ENCODE measurements at places on chromosomes 4 and X.

DNA sequence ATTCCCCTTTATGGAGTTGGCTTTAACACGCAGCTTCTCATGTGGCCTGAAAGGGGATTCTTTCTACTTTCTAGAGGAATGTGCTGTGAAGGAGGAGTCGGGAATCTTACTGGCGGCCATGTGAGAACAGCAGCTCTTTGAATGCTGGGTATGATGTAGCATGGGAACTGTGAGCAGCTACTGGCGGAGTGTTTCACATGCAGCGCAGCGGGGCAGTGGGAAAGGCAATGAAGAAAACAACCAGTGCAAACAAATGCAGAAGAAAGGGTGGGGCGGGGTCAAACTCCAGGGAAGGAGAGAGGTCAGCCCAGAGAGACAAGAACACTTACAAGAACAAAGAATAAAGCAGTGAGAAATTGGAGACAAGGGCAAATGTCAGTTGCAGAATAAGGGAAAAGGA lies 363.8 kb upstream of the FTHL17 start:
- DNase-seq, result peak; percentile 60

GRCh38 chr4:137768196-137768595 lies 235.9 kb upstream of the PCDH18 start:
- no peak for DNase-seq

DNA sequence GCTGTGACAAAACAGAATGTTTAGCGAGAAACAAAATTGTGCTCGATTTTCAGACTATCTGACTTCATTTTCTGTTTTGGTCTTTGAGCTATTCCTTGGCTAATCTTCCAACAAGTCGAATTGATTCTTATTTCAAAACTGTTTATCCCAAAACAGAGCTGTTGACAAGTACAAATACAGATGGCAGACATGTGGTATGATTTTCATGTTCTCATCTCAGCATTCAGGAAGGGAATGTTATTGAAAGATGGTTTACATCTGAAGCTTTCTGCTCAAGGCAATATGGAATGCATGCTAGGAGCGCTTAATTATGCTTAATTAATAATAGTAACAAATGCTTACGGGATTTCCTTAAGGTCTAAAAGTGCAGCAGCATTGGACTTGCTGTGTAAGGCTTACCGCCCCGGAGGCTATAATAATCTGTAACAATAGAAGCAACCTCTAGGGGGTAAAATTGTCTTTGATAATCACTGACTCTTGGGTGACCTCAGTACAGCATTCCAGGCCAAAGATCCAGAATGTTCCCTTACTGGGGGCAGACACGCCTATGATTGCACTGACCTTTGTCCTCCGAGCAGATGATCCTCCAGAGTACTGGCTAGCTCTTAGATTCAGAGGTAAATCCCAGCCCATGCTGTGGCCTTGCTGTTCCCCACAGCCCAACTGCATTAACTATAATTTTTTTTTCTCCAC lies 16.4 kb downstream of the LSM6 start:
- DNase-seq, result no peak

GRCh38 chr4:116386856-116387255 lies 698.5 kb downstream of the TRAM1L1 start:
- no peak for DNase-seq

DNA sequence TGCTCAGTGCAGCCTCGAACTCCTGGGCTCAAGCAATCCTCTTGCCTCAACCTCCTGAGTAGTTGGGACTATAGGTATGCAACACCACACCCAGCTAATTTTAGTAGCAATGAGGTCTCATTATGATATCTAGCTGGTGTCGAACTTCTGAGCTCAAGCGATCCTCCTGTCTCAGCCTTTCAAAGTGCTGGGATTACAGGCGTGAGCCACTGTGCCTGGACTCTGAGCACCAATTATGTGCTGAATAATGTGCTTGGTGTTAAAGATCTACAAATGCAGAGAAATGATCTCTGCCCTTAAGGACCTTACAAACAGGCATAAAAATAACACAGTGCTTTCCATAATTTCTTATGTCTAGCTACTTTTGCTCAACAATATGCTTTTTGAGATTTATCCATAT lies 129.0 kb upstream of the CBR4 start:
- no peak for DNase-seq

DNA sequence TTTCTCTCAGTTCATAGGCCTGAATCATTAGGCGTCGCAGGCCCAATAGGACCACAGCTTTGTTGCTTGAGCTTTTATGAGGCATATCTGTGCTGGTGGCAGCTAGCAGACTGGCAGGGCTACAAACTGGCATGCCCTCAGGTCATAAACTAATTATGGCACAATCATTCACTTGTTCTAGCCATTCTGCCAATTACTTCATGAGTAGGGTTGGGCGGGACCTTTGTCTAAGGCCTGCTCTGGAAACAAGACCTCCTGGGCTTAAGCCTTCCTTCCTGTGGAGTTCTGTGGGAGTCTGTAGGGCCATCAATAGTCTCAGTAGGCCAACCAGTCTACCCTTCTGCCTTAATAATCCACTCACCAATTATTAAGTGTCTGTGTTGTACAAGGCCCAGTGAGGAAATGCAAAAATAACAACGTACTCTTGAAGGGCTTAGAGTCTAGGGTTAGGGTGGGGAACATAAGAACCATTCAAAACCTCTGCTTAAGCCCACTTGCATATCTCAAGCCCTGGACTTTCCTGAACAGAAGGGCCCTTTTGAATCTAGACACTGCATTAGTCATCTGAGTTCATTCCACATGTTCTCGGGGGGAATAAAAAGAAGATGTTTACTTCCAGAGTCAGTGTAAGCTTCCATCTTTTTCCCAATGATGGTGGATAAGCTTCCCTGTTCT lies 44.5 kb downstream of the SHROOM4 start:
- no peak for DNase-seq

DNA sequence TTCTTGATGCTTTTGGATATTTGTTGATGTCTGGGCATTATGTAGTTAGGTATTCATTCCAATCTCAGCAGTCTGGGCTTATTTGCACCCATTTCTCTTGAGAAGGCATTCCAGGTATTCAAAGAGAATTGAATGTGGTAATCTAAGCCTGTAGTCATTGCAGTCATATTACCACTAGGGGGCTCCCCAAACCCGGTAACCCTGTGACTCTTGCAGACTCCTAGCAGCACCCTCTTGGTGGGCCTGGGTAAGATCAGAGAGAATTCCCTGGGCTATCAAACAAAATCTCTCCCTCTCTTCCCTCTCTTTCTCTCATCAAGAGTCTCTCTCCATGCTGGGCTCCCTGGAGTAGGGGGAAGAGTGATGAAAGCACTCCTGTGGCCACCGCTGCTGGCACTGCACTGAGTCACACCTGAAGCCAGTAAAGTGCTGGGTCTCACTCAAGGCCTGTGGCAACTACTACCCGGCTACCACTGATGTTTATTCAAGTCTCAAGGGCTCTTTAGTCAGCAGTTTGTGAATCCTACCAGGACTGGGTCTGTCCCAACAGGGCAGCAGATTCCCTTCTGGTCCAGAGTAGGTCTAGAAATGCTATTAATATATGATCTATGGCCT lies 187.7 kb upstream of the NUDT10 start:
- DNase-seq, result peak; percentile 43

- DNase-seq, result no peak
Observed at GRCh38 chr4:33715841-33716395, 2528.4 kb downstream of the ARAP2 start.

GRCh38 chrX:6004529-6004928 lies 224.1 kb downstream of the NLGN4X start:
- no peak for DNase-seq

GRCh38 chr4:7307394-7308099 lies 115.2 kb downstream of the SORCS2 start:
- DNase-seq, result no peak

DNA sequence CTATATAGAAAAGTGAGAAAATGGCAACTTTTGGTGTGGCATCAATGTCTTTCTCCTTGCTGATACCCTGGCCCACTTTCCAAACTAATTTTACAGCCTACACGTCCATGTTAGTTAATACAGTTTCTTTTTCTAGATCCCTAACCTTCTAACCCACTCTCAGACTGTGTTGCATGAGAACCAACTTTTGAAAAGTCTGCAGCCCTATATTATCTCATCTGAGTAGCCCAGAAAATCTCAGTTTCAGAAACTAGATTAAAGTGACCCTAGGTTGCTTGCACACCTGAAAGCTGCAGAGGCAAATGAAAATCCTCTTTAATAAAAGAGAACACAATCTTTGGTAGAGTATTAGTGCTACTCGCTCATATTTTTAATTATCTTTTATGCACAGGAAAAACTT lies 371.6 kb upstream of the EMCN start:
- no peak for DNase-seq

GRCh38 chrX:340641-341423 lies 22.2 kb upstream of the GTPBP6 start:
- no peak for DNase-seq

DNA sequence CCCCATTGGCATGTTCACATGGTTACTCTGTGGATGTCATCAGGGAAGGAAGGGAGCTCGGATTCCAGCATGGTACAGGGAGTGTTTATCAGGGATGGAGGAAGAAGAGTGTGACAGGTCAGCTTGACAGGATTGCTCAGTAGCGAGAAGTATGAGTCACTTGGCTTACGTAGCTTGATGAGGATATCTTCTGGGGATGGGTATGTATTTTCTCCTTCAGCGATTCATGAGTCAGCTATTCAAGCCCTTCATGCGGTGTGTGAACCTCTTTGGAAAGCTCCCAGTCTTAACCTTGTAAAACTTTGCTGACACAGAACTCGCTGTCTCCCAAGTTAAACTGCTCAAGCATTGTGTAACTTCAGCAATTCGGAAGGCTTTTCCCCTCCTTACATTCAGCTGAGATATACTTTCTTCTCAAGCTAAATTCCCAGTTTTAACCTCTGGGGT lies 275.4 kb downstream of the ARHGAP10 start:
- DNase-seq, result no peak

DNA sequence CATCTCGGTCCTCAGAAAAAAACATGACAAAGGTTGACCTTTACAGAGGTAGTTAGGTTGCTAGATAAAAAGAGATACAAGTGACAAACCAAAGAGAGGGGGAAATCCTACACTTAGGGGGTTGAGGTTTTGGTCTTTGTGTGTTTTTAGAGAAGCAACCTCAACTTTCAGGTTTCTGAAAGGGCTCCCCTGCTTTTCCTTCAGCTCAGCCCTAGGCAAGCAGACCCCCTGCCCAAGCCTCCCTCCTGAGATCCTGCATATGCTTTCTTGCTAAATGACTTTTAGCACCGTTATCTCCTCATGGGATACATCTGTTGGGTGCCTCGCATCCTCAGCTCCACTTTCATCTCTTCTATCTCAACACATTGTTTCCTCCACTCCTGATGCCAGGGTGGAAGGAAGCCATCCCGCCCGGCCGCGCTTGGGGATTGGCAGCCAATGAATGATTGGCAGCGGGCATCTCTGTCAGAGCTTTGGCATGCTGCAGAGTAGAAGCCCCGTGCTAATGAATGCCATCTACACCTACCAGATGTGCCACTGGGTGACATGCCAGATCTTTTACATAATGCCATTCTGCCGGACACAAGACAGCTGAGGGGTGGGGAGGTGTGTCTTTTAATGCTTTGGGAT lies 15.0 kb upstream of the PRDM8 start:
- no peak for DNase-seq

All from H1 (cell line).